ENCODE measurements at places on chromosomes 5 and 9.

GRCh38 chr9:133791735-133792649 lies 53.8 kb upstream of the SARDH start:
- DNase-seq: no peak

DNA sequence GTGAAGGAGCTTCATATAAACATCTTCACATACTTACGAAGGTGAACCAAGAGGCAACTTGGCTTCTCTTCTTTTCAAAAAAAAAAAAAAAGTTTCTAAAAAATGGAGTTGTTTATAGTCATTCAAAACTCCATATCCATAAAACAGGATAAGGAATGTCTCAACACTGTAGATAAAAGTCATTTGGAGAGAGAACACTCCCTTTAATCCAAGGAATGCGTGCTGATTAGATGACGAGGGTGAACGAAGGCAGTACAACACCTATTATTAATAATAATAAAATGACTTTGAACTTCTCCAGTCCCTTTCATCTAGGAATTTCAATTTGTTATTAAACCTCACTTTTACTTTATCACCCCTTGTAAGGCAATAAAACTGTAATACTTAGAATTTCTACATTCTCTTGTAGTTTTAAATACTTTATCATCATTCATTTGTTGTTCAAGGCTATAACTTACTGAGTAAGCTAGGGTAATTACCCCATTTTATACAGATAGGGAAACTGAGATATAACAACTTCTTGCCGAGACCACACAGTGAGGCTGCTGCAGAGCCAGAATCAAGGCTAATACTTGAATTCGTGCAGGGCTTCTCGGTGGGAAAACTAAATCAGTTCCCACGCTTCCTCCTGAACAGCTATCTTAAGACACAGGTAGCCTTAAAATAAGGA lies 377.1 kb downstream of the EFNA5 start:
- DNase-seq: no peak

DNA sequence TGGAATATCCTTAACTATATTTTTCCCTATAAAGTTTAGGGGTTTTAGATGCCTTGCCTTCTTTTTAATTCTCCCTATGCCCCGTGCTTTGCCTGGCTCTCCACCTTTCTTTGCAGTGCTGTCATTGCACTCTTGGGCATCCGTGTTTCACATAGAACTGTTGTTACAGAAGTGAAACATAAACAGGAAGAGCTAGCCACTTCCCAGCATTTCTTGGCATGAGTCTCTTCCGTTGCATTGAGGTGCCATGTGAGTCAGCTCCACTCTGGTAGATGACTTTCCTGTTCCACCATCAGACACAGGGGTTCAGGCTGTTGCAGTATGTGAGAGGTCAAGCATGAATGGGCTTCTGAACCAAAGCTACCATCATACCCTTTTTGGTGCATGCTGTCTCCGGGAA lies 73.4 kb downstream of the ANGPTL2 start:
- DNase-seq: peak; percentile 42

- no peak for DNase-seq
Measured at GRCh38 chr5:153711755-153712154, 221.3 kb downstream of the GRIA1 start.

DNA sequence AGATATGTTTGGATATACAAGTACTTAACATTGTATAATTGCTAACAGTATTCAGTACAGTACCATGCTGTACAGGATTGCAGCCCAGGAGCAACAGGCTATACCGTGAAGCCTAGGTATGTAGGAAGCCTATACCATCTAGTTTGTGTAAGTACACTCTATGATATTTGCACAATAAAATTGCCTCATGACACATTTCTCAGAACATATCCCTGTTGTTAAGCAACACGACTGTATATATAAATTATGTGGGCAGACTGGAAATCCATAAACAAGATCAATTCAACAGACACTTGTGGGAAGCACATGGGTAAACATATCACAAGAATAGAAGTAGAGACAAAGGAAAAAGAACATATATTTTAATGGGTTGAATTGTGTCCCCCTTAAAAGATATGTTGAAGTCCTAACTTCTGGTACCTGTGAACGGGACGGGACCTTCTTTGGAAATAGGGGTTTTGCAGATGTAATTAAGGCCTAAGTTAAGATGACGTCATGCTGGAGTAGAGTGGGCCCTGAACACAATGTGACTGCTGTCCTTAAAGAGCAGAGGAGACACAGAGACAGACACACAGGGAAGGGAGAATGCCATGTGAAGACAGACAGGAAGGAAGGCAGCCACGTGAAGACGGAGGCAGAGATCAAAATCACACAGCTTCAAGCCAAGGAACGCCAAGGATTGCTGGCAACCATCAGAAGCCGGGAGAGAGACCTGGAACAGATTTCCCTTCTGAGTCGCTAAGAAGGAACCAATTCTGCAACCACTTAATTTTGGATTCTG lies 76.3 kb downstream of the SCAI start:
- no peak for DNase-seq

Measured in hematopoietic multipotent progenitor cell treated with erythropoietin and hydrocortisone succinate and interleukin-3 and kit ligand, for 4 days (in vitro differentiated cells).